ENCODE measurements at places on chromosomes 16 and 17.

- no peak for DNase-seq
Measured at GRCh38 chr16:1154291-1154886, 1.5 kb downstream of the CACNA1H start.

GRCh38 chr16:24900230-24900629 lies 54.5 kb downstream of the SLC5A11 start:
- DNase-seq = no peak

GRCh38 chr17:65864394-65864793 lies 302.9 kb upstream of the AXIN2 start:
- no peak for DNase-seq

DNA sequence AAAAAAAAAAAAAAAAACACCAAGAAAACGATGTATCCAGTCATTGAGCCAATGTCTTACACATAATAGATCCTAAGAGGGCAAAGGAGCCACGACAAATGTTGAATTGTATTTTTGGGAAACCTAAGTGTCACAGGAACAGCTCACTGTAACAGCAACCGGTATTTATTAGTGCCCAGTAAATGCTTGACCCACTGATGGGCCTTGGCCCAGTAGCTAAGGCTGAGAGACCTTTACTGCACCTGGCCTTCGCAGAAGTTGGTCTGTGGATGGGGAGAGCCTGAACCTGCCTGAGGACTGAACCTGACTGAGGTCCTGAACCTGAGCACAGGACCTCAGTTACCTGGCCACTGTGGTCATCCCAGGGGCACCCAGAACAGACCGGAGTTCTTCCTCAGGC lies 65.0 kb upstream of the TBX2 start:
- no peak for DNase-seq

- no peak for DNase-seq
Measured at GRCh38 chr16:88339930-88340754, 42.6 kb upstream of the ZNF469 start.

DNA sequence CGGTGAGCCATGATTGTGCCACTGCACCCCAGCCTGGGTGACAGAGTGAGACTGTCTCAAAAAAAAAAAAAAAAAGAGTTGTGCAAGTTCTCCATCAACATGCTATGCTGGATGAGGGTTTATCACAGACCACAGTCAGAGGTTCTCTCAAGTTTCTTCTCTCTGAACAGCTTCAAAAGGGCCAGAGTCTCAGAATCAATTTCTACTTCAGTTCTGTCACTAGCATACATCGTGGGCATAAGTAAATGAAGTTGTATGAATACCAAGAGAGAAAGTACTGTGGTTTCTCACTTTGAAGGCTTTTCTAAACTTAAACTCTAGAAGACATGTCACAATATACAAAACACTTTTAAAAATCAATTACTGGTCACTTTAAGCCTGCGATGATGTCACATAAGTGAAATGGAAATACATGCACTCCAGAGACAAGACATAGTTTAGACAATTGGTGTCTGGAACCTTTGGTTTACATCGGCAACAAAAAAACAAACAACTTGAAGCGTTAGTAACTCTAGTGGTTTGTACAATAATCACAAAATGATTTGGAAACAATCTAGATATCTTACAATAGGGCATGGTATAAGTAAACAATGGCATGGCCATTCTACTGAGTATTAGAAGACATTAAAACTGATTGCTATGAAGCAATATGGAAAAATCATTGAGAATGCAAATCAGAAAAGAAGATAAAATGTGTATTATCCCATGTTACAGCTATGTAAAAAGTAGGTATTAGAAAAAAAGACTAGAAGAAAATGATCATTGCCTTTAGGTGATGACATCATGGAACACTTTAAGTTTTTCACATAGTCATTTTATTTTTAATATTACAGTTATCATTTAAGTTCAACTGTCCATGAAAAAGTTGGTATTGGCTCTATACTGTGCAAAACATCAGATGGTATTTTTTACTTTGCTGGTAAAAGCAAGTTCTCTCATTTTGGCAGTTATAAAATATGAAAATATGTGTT lies 232.3 kb downstream of the ZFHX3 start:
- no peak for DNase-seq

- no peak for DNase-seq
Measured at GRCh38 chr17:82942166-82943130, 102.6 kb upstream of the ZNF750 start.

DNA sequence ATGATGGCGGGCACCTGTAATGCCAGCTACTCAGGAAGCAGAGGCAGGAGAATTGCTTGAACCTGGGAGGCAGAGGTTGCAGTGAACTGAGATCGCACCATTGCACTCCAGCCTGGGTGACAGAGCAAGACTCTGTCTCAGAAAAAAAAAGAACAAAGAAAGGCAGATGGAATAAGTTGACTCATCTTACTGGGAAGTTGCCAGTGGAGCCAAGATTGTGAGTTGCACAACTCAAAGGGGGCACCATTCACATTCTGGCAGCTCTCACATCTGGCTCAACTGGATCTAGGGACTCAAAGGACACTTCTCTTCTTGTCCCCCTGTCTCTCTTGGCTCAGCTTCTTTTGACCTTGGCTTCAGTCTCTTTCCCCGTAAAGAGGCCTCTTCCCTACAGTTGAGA lies 53.7 kb upstream of the ETV4 start:
- DNase-seq = no peak

DNA sequence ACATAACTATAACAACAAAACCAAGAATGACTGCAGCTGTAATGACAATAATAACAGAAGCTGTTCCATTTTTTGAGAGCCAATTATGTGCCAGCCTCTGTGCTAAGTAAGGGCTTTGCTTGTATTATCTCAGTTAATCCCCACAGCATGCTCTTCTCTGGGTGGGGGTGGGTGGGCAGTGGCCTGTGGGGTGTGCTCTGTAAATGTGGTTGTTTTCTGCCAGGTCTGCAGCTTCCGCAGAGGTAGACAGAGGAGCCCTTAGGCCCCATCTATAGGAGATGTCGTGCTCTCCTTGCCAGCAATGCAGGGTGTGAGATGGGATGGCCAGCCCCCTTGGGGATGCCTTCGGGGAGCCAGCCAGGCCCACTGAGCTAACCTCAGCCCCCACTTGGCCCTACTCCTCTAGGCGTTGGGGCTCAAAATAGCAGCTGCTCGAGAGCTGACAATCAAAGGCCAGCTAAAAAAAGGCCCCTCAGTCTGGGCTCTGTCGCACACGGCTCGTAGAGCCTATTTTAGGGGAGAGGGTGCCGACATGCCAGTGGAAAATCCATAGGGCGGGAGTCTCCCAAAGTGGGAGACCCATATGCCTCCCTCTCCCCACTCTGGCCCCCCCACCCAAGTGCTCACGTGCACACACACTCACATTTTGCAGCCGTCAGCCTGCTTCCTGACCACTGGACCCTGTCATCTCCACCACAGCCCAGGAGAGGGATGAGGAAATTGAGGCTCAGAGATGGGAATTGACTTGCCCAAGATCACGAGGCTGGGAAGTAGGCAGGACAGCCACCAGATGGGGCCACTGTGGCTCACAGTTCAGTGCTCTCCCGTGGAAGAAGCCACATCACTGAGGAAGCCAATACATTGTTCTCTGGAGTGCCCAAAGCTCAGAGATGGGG lies 15.8 kb downstream of the CDH16 start:
- DNase-seq = no peak

All from germinal center (tissue), 1 donor.